ENCODE measurements at places on chromosomes 11 and 22. TPM values are rescaled to one million over a fixed set of nuclear protein-coding genes. Genes with fewer than 3 reads are reported as not detected.

The UBQLN3 gene
- 1.9 TPM for total RNA-seq

The LRRC4C gene
- 2.2 TPM for total RNA-seq

GRCh38 chr11:627308-627576, 261 bp upstream of the SCT start:
- no peak for DNase-seq
- H3K4me3 ChIP-seq = no peak overlapping the region
- H3K4me1 ChIP-seq = peaks cover 15% of the 10 kb centered on the region
- H3K27me3 ChIP-seq = peaks cover 2% of the 10 kb centered on the region
- no peaks in the 10 kb centered on the region for H3K36me3 ChIP-seq

- H3K36me3 ChIP-seq = no peaks in the 10 kb centered on the region
- peaks cover 4% of the 10 kb centered on the region for H3K4me1 ChIP-seq
- H3K27me3 ChIP-seq = no peaks in the 10 kb centered on the region
- H3K4me3 ChIP-seq = no peak overlapping the region
- no peak overlapping the region for H3K27ac ChIP-seq
Measured at GRCh38 chr11:56848141-56848809, 99.8 kb upstream of the OR9G4 start.

GRCh38 chr11:132101881-132102280, 731.5 kb downstream of the NTM start:
- no peaks in the 10 kb centered on the region for H3K27me3 ChIP-seq
- no peaks in the 10 kb centered on the region for H3K36me3 ChIP-seq
- no peak overlapping the region for H3K27ac ChIP-seq
- no peak overlapping the region for H3K4me3 ChIP-seq
- no peak for DNase-seq

- peak overlapping the region; percentile 80 for H3K27ac ChIP-seq
- no peaks in the 10 kb centered on the region for H3K27me3 ChIP-seq
- DNase-seq = peak; percentile 75
Measured at GRCh38 chr11:95924414-95924760, 480 bp upstream of the MTMR2 start.

DNA sequence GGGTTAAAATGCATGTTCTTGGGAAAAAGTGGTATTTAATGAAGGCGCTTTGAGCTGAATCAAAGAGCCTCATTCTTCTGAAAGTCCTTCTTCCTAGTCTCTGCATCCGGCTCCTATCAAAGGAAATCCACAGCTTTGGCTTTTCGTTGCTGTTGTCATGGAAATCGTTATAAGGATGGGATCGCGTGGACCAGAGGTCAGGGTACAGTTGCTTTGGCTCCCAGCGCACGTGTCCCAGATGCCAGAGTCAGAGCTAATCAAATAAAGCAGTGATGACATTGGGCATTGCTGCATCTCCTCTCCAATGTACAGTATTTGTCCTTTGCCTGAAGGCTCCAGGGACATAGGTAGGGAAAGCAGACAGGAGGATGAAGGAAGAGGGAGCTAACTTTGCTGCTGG, 181.9 kb downstream of the MYO18B start:
- no peaks in the 10 kb centered on the region for H3K4me1 ChIP-seq
- H3K27me3 ChIP-seq = no peaks in the 10 kb centered on the region
- H3K36me3 ChIP-seq = peaks cover 48% of the 10 kb centered on the region

The RFPL1 gene
- not detected for total RNA-seq

The NELL1 gene
- total RNA-seq = 7.4 TPM

Data from cardiac muscle cell (in vitro differentiated cells and primary cell).